NCI-H2171 treated with DMSO at 0.1 percent for 48 hours (cell line): ENCODE measurements at places on chromosomes 2 and 18.

DNA sequence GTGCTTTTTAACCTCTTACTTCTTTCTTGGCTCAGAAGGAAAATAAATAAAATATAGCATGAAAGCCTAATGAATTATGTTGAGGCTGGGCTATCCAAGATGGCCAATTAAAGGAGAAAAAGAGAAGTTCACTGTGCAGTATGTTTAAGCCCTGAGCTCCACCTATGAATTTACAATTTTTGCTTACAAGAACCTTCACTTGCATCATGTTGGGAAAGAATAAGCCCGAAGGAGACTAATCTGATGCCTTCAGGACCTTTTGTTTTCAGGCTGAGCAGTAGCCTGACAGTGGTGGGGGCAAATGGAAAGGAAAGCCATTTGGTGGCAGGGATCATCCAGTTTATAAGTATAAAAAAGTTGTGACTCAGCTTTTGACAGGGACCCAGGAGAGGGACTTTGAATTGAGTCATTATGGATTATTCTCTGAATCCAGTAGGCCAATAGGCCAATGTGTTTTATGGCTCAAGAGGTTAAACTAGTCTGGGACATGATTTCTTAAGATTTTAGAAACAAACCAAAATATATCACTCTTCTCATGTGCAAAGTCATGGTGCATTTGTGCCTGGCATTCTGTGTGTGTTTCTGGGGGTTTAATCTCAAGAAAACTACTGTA lies 56.9 kb downstream of the E2F6 start:
- DNase-seq: no peak

DNA sequence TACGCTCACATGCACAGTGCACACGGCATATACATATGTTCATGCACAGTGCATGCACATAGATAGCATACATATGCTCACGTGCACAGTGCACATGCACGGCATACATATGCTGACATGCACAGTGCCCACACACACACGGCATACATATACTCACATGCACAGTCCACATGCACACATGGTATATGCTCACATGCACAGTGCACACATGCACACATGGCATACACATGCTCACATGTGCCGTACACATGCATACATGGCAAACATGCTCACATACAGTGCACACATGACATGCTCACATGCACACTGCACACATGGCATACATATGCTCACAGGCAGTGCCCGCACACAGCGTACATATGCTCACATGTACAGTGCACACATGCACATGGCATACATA lies 97.7 kb upstream of the CTDP1 start:
- no peak for DNase-seq

DNA sequence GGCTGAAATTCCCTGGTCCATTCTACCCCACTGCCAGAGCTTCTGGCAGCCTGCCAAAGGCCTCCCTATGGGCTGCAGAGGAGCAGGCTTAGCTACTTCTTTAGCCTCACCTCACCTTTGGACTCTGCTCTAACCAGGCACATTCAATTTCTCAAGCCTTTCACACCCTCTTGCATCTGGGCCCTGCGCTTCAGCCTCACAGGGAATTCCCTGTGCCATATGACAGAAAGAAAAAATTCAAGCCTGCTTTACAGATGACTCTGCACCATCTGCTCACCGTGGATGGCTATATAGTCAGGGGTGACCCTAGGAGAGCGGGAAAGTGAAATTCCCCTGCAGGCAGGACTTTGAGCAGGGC lies 62.5 kb downstream of the REEP1 start:
- peak; percentile 50 for DNase-seq

GRCh38 chr2:172052000-172052983 lies 33.0 kb upstream of the DLX1 start:
- DNase-seq: peak; percentile 13

DNA sequence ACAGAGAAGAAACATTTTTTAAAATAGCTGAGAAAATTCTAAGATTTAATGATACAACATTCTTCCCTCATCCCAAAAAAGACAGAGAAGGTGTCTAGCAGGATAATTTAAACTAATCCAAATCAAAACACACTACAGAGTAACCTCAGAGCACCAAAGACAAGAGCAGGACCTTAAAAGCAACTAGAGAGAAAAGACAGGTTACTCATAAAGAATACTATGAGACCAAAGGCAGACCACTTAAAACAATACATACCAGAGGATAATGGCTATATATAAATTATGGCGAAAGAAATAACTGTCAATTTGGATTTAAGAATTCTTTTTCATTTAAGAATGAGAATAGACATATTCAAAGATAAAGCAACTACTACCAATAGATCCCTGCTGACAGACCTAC lies 40.0 kb downstream of the HDLBP start:
- no peak for DNase-seq

GRCh38 chr2:10601866-10602566 lies 87.8 kb downstream of the NOL10 start:
- no peak for DNase-seq

GRCh38 chr2:203580844-203581243 lies 45.7 kb upstream of the RAPH1 start:
- no peak for DNase-seq

DNA sequence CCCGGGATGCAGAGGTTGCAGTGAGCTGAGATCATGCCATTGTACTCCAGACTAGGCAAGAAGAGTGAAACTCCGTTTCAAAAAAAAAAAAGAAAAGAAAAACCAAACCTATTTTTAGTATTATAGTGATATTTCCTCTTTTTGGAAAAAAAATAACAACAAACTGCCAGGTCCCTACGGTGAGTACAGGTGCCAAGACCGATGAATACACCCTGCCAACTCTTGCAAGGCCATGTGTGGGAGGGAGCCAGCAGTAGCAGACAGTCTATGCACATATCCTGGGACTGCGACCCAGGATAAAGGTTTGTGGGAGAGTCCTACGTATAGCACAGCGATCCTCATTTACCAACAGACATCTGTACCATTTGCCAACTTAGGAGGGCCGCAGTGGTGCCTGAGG lies 69.6 kb upstream of the DNMT3A start:
- DNase-seq: no peak

- DNase-seq: no peak
These were observed 83.3 kb downstream of the PDE11A start for GRCh38 chr2:177989029-177989885.

GRCh38 chr2:197205585-197206215 lies 104.9 kb downstream of the ANKRD44 start:
- DNase-seq: no peak

GRCh38 chr2:169468841-169469240 lies 10.5 kb upstream of the BBS5 start:
- DNase-seq: no peak

DNA sequence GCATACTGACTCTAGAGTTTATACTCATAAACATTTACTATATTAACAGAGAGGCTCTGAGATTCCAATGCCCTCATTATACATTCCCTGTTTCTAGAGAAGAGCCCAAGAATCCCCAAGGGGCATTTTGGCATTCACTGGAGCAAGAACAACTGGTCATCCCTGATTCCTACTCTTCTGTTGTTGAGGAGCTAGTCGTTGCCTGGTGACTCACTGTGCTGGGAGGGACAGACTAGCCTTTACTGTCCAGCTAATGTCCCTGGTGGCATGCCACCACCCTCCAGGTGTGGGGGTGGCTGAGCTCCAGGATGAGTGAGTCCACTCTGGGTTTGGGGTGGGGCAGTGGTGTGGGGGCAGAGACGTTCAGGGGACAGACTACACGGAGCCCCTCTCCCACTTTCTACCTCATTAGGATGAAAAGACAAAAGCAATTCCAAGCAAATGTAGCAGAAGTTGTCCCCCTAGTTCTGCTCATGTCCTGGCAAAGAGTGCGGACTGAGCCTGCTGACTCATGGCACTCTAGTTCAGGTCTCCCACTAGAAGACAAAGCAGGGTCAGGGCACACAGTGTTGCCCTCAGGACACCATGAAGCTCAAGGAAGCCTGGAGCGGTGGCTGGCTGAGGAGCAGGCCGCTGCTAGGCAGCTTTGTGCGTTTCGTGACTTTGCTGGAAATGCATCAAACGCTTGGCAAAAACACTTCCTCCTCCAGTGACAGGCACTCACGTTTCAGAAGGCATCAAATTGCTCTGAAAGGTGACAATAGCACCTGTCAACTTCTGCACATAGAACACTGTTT lies 49.4 kb downstream of the RHOB start:
- peak; percentile 45 for DNase-seq

GRCh38 chr2:174495365-174496012 lies 8.7 kb upstream of the GPR155 start:
- DNase-seq: no peak

DNA sequence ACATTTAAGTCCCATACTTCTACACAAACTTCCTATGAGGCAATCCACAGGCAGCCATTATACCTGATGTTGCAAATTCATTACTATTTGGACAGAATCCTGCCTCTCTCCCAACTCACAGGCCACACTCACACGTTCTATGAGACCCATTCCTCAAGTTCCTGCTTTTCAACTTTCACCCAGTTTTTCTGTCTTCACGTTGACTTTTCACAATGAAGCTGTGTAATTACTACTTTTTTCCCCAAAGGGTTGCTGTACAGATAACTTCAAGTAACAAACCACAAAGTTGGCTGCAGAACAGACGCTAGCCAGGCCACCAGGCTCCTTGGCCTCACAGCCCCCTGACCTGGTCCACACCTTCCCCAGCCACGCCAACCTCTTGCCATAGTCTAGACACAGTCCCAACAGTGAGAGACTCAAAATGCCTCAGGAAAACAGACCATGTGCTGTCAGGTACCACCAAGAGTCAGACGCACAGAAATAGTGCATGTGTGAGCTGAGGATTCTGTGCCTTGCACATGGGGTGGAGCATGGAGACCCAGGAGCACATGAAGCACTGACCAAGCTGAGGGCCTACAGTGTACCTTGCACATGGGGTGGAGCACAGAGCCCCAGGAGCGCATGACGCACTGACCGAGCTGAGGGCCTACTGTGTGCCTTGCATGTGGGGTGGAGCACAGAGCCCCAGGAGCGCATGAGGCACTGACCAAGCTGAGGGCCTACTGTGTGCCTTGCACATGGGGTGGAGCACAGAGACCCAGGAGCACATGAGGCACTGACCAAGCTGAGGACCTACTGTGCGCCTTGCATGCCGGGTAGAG lies 61.0 kb downstream of the EIPR1 start:
- no peak for DNase-seq

DNA sequence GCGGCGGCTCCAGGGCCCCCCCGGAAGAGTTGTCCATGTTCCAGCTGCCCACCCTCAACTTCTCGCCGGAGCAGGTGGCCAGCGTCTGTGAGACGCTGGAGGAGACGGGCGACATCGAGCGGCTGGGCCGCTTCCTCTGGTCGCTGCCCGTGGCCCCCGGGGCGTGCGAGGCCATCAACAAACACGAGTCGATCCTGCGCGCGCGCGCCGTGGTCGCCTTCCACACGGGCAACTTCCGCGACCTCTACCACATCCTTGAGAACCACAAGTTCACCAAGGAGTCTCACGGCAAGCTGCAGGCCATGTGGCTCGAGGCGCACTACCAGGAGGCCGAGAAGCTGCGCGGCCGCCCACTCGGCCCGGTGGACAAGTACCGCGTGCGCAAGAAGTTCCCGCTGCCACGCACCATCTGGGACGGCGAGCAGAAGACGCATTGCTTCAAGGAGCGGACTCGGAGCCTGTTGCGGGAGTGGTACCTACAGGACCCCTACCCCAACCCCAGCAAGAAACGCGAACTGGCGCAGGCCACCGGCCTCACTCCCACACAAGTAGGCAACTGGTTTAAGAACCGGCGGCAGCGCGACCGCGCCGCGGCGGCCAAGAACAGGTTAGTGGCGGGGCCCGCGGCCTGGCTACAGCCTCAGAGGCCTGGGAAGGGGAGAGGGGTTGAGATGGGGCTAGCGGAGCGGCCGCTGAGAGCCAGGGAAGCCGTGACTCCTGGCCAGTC lies 965 bp downstream of the SIX3 start:
- peak; percentile 28 for DNase-seq

GRCh38 chr2:64637000-64637635 lies 16.6 kb downstream of the SERTAD2 start:
- DNase-seq: no peak

DNA sequence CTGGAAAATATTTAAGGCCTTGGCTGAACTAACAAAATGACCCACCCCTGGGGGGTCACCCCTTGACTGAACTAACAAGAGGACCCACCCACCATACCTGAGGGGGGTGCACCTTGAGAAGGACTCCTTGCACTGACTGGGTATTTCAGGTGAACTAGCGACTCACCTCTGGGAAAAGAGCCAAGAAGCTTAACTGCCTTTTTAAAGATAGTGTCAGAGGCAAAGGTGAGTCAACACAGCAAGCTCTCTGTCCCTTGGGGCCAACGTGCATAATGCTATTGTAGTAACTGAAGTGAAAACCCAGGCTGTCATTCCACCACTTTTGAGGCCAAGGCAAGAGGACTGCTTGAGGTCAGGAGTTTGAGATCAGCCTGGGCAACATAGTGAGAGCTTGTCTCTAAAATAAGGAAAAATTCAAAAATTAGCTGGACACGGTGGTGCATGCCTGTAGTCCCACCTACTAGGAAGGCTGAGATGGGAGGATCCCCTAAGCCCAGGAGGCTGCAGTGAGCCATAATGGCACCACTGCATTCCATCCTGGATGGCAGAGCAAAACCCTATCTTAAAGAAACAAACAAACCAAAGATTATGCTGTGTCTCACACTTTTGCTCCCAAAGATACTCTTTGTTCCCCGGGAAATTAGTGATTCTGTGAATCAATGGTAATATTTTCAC lies 36.4 kb upstream of the ZCCHC2 start:
- DNase-seq: peak; percentile 51

DNA sequence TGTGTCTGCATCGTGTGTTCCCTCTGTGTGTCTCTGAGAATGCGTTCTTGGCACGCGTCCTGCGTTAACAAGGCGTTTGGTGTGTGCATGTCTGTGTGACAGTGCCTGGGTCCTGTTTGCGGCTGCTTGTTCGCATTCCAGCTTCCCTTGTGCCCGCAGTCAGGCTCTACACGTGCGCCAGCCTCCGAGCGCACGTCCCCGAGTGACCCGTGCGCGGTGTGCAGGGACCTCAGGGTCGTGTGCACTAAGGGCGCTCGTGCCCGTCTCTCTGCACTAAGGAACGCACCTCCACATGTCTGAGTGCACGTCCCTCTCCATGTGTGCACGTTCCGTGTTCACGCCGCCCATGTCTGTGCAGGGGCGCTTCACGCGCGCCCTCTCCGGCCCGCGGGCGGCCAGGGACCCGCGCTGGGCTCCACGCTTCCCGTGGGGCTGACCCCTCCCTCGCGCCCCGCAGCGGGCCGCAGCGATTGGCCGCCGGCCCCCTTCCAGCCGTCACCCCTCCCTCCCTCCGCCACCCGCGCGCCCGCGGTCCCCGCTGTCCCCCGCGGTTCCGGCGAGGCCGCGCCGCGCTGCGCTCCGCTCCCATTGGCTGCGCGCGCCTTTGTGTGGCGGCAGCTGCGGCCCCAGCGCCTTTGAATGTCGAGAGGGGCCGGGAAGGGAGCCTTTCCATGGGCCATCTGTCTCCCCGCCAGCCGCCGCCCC lies 229.4 kb downstream of the HAUS1 start:
- peak; percentile 81 for DNase-seq

GRCh38 chr18:4102901-4103300 lies 352.2 kb downstream of the DLGAP1 start:
- no peak for DNase-seq

GRCh38 chr2:45843136-45843535 lies 191.7 kb downstream of the PRKCE start:
- no peak for DNase-seq
